Activated CD4-positive, alpha-beta memory T cell treated with anti-CD3 and anti-CD28 coated beads, Interleukin-2, amount 10 ng/mL, durations not matched to agents 7 days and 5 days (primary cell): ENCODE measurements at places on chromosomes 3 and 15.

- H3K27ac ChIP-seq: no peak overlapping the region
- H3K27me3 ChIP-seq: peaks cover 27% of the 10 kb centered on the region
- no peak for DNase-seq
These were observed 54.8 kb upstream of the CHRNB4 start for GRCh38 chr15:78695854-78696253.

GRCh38 chr3:127589600-127590281 is 792 bp downstream of the TPRA1 start:
- peak overlapping the region; percentile 95 for H3K4me3 ChIP-seq
- H3K27ac ChIP-seq: peak overlapping the region; percentile 57
- peaks cover 31% of the 10 kb centered on the region for H3K4me1 ChIP-seq
- H3K27me3 ChIP-seq: no peaks in the 10 kb centered on the region

DNA sequence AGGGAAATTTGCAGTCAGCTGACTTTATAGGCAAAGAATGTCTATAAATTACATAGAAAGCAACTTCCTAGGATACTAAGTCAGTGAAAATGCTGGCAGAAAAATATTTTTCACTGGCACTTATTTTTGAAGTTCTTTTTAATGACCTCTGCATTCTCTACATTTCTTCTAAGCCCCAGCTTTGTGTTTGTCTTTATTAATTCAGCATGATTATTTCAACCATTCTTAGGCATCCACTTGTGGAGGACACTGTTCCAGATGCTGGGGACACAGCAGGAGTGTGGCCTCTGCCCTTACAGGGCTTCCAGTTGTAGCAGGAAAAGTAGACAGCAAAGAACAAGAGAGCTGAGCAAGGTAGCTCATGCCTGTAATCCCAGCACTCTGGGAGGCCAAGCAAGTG is 15.0 kb downstream of the LRRK1 start:
- H3K4me1 ChIP-seq: no peaks in the 10 kb centered on the region
- DNase-seq: no peak
- H3K27me3 ChIP-seq: peaks cover 1% of the 10 kb centered on the region
- no peak overlapping the region for H3K4me3 ChIP-seq
- no peaks in the 10 kb centered on the region for H3K36me3 ChIP-seq

- H3K36me3 ChIP-seq: no peaks in the 10 kb centered on the region
- H3K4me3 ChIP-seq: no peak overlapping the region
- H3K27ac ChIP-seq: no peak overlapping the region
- H3K4me1 ChIP-seq: no peaks in the 10 kb centered on the region
These were observed 408.3 kb downstream of the MCTP2 start for GRCh38 chr15:94639701-94640100.

DNA sequence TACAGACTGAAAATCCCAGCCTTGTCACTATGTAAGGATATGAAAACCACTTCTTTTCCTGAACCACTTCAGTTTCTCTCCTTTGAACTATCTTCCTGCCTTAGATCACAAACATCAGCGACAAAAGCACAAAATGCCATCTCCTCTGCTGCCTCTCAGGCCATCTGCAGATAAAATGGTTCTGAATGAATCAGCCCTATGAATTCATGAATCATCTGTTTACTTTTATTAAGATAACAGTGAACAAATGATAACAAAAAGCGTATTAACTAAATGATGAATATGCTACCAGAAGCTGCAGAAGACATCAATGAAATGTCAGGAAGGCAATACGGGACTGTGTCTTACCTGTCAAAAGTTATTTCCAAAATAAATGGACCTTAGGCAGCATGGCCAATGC is 928.1 kb downstream of the ROBO1 start:
- no peaks in the 10 kb centered on the region for H3K36me3 ChIP-seq
- H3K4me1 ChIP-seq: no peaks in the 10 kb centered on the region
- H3K27me3 ChIP-seq: no peaks in the 10 kb centered on the region
- H3K27ac ChIP-seq: no peak overlapping the region

DNA sequence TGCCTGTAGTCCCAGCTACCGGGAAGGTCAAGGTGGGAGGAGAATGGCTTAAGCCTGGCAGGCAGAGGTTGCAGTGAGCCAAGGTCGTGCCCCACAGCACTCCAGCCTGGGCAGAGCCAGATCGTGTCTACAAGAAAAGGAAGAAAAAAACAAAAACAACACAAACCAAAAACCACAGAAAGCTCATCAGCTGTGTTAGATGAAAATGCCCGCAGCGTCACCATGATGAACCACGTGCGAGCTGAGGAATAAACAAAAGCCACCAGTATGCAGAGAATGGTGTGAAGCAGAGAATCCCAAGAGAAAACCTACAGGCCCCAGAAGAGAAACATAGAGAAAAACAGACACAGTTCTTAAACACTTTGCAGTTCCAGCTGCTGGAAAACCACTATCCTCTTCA is 19.7 kb upstream of the TM4SF19 start:
- peak overlapping the region; percentile 21 for H3K27ac ChIP-seq
- no peak overlapping the region for H3K4me3 ChIP-seq
- H3K36me3 ChIP-seq: peaks cover 72% of the 10 kb centered on the region
- H3K27me3 ChIP-seq: no peaks in the 10 kb centered on the region
- H3K4me1 ChIP-seq: peaks cover 15% of the 10 kb centered on the region

- no peak for DNase-seq
- peaks cover 2% of the 10 kb centered on the region for H3K4me1 ChIP-seq
- H3K4me3 ChIP-seq: no peak overlapping the region
- H3K27me3 ChIP-seq: peaks cover 2% of the 10 kb centered on the region
These were observed 85.1 kb downstream of the MTHFS start for GRCh38 chr15:79811406-79812405.

- no peak overlapping the region for H3K27ac ChIP-seq
- no peak overlapping the region for H3K4me3 ChIP-seq
- no peak for DNase-seq
- H3K27me3 ChIP-seq: no peaks in the 10 kb centered on the region
- H3K36me3 ChIP-seq: peaks cover 10% of the 10 kb centered on the region
These were observed 22.1 kb downstream of the GABRR3 start for GRCh38 chr3:98012979-98013378.

GRCh38 chr3:106458952-106459351 is 590.1 kb upstream of the CBLB start:
- DNase-seq: no peak
- no peaks in the 10 kb centered on the region for H3K27me3 ChIP-seq
- H3K27ac ChIP-seq: no peak overlapping the region
- peaks cover 18% of the 10 kb centered on the region for H3K4me1 ChIP-seq
- no peak overlapping the region for H3K4me3 ChIP-seq
- peaks cover 2% of the 10 kb centered on the region for H3K36me3 ChIP-seq

GRCh38 chr3:31331278-31331677 is 201.4 kb upstream of the STT3B start:
- H3K27me3 ChIP-seq: no peaks in the 10 kb centered on the region
- no peaks in the 10 kb centered on the region for H3K4me1 ChIP-seq
- H3K27ac ChIP-seq: no peak overlapping the region
- H3K36me3 ChIP-seq: peaks cover 12% of the 10 kb centered on the region

- H3K4me3 ChIP-seq: no peak overlapping the region
- no peak overlapping the region for H3K27ac ChIP-seq
- no peaks in the 10 kb centered on the region for H3K36me3 ChIP-seq
- no peaks in the 10 kb centered on the region for H3K27me3 ChIP-seq
- H3K4me1 ChIP-seq: no peaks in the 10 kb centered on the region
These were observed 4.2 kb upstream of the CHRM5 start for GRCh38 chr15:33963831-33964664.

DNA sequence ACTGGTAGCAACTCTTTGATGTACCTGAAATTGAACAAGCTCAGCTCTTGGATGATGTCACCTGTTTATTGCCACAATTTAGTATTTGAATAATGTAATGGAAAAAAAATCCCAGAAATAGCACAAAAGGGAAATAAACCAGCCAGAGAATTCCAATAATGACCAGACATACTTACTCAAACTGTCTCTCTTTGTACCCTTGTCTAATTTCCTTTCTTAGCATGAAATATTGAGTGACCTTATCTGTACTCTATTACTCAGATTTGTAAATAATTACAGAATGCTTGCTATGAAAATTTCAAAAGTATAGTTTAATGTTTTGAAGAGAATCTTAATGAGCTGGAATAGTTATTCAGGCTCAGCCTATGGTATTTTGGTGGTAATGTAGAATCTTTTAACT is 555.4 kb upstream of the SGO1 start:
- H3K27ac ChIP-seq: no peak overlapping the region
- H3K27me3 ChIP-seq: no peaks in the 10 kb centered on the region
- DNase-seq: no peak

GRCh38 chr3:129881261-129881660 is 12.2 kb downstream of the TMCC1 start:
- peaks cover 24% of the 10 kb centered on the region for H3K36me3 ChIP-seq
- peaks cover 4% of the 10 kb centered on the region for H3K4me1 ChIP-seq
- H3K4me3 ChIP-seq: no peak overlapping the region

DNA sequence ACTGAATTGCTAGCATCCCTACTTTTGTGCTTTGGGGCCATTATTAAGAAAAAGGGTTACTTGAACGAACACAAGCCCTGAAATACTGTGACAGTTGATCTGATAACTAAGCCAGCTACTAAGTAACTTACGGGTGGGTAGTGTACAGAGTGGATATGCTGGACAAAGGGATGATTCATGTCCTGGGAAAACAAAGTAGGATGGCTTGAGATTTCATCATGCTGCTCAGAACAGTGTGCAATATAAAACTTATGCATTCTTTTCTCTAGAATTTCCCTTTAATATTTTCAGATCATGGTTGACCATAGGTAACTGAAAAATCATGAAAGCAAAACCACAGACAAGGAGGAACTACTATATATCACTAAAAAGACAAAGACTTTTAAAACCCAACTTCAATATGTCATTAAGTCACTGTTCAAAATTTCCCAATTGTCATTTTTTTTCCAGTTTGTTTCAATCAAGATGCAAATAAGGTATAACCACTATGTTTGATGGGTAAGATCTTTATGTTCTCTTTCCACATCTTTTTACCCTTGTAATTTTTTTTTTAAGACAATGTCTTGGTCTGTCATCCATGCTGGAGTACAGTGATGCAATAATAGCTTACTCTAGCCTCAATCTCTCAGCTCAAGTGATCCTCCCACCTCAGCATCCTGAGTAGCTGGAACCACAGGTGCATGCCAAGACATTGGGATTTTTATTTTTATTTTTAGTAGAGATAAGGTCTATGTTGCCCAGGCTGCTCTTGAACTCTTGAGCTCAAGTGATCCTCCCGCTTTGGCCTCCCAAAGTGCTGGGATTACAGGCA is 67.7 kb downstream of the IFT80 start:
- DNase-seq: no peak
- no peak overlapping the region for H3K4me3 ChIP-seq
- peaks cover 4% of the 10 kb centered on the region for H3K36me3 ChIP-seq
- no peak overlapping the region for H3K27ac ChIP-seq
- no peaks in the 10 kb centered on the region for H3K4me1 ChIP-seq
- H3K27me3 ChIP-seq: no peaks in the 10 kb centered on the region

GRCh38 chr3:178073366-178073765 is 462.9 kb upstream of the KCNMB2 start:
- no peaks in the 10 kb centered on the region for H3K36me3 ChIP-seq
- DNase-seq: no peak
- peaks cover 3% of the 10 kb centered on the region for H3K4me1 ChIP-seq

DNA sequence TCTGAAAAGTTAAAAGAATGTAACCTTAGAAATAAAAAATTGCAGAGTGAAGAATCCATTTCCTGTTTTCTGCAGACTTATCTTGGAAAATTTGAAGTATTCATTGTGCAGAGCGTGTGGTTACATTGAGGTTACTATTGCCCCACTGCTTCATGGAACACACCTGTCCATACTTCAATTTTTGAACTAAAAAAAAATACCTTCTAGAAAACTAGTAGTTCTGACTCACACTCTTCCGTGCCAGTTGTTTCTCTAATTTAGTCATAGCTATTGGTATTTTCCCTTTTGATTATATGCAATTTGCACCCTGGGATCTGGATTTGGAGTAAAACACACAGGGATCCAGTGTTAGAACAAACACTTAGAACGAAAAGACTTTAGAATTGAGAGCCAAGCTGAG is 111.8 kb upstream of the LYSMD4 start:
- no peaks in the 10 kb centered on the region for H3K27me3 ChIP-seq
- H3K4me3 ChIP-seq: no peak overlapping the region
- no peak overlapping the region for H3K27ac ChIP-seq
- no peak for DNase-seq

GRCh38 chr3:97822359-97822775 is 556 bp downstream of the CRYBG3 start:
- peaks cover 40% of the 10 kb centered on the region for H3K4me1 ChIP-seq
- peak overlapping the region; percentile 77 for H3K27ac ChIP-seq
- DNase-seq: peak; percentile 27
- H3K36me3 ChIP-seq: peaks cover 12% of the 10 kb centered on the region
- H3K4me3 ChIP-seq: peak overlapping the region; percentile 93

DNA sequence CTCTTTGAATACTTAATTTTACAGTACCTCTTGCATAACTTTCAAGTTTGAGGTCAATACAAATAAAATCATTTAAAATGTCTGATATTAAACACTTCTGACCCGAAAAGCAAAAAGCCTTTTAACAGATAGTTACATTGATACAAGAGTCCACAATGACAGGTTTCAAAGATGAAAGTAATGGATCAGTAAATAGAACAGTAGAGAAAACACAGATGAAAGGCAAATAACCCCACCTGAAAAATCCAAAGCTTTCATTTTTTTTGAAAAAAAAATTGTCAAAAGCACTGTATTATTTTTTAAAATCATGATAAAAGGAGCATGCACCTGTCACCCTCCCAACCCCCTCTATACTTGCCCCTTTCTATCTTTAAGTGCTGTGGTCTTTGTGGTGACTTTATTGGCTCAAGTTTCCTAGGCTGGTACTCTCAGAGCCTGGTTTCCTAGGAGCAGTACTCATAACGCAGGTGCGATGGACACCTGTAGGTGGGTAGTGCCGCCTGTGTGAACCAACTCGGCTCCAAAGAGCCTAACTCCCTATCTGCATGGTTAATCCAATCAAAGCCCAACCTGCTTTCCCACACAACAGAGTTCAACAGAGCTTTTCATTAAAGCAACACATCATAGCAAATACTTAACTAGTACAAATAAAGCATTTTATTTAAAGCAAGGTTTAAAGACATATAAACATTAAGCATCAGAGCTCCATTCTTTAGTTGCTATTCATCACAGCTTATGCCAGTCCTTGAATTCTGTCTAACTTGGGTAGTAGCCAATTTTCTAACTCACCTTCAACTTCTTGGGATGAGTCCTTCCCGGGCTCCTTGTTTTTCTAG is 32.2 kb downstream of the LIPC start:
- no peak overlapping the region for H3K4me3 ChIP-seq
- H3K27me3 ChIP-seq: peaks cover 12% of the 10 kb centered on the region
- peaks cover 4% of the 10 kb centered on the region for H3K36me3 ChIP-seq
- no peak overlapping the region for H3K27ac ChIP-seq

GRCh38 chr3:88947013-88947412 is 160.4 kb upstream of the EPHA3 start:
- no peak overlapping the region for H3K4me3 ChIP-seq
- no peak overlapping the region for H3K27ac ChIP-seq
- H3K36me3 ChIP-seq: no peaks in the 10 kb centered on the region
- H3K27me3 ChIP-seq: no peaks in the 10 kb centered on the region

GRCh38 chr3:58222161-58222724 is 11.5 kb upstream of the DNASE1L3 start:
- no peaks in the 10 kb centered on the region for H3K36me3 ChIP-seq
